Islet precursor cell (in vitro differentiated cells): ENCODE measurements at places on chromosomes 2 and 18.

DNA sequence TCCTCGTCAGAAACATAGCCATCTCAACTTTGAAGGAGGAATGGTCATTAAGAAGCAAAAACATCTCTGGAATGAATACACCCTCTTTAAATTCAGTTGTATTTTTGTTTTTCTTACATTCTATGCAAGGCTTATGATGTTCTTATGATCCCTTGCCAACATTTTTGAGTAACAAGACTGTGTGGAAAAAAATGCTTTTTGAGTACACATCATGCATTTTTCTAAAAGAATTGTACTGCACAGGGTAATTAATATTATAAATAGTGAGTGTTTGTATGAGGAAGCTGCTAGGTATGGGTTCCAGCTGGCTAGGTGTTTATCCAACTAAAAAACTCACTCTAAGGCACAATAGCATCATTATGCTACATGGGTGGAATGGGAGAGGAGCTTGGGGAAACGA, 59.0 kb upstream of the SPATS2L start:
- DNase-seq = no peak

- no peak for DNase-seq
Observed at GRCh38 chr2:53051157-53051556, 716.4 kb upstream of the CHAC2 start.

DNA sequence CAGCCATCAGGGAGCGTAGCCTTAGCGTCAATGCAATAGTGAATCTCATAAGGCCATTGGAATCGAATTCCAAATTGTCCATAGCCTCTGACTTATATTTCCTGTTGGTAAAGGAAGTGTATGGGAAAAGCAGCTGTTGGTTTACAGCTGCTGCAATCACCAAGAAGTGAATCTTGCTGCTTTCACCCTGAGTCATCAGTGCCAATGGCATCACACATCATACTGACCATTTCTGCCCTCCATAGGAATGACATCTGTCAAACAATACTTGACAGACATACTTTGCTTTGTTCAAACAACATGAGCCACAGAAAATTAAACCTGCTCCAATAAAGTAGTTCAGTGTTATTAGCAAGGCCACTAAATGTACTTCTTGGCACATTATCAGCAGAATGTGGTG, 111.2 kb upstream of the KLHL29 start:
- no peak for DNase-seq

DNA sequence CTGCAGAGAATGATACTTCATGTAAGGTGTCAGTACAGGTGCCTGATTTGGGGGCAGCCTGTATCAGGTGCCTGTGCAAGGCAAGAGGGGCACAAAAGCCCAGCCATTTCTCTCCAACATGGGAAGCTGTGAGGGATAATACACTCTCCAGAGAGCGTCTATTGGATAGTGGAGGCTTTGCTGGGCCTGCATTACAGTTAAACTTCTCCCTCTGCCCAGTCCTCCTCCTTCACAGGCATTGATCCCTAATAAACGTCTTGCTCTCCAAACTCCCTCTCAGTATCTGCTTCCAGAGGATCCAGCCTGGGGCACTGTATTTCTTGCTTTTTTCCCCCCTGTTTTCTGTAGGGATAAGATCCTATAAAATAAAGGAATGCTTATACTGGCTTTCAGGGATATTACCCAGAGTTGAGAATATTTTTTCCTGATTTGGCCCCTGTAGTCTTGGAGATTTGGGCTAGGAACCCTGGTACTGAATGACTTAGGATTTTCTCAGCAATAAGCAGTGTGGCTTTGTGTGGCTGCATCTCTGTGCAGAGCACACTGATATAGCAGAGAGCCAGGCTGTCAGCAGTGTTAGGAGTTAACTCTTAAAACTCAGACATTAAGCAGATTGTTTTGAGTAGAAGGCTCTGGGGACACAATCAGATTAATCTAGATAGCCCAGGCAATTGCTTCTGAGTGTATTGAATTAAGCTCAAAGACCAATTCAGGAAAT, 330.6 kb downstream of the CYRIA start:
- no peak for DNase-seq

- peak; percentile 44 for DNase-seq
Observed at GRCh38 chr2:238702276-238703052, 145.4 kb upstream of the TWIST2 start.

- DNase-seq = no peak
Observed at GRCh38 chr2:60336442-60337141, 216.9 kb downstream of the BCL11A start.

DNA sequence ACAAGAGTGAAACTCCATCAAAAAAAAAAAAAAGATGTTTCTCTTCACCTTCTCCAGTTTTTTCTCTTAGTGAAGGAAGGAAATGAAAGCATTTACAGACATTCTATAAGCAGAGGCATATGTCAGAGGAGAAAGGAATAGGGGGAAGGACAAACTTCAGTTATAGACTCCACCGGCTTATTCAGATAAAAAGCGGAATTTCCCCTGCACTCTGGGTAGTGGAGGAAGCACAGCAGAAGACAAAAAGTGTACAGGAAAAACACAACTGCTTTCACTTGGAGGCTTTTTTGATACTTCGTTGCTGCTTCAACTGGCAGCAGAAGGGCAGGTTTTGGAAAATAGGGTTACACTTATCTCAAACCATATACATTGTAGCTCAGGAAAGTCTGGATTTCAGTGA, 3.2 kb upstream of the MGAT4A start:
- no peak for DNase-seq

GRCh38 chr18:22465859-22466457, 48.2 kb upstream of the CTAGE1 start:
- peak; percentile 89 for DNase-seq

DNA sequence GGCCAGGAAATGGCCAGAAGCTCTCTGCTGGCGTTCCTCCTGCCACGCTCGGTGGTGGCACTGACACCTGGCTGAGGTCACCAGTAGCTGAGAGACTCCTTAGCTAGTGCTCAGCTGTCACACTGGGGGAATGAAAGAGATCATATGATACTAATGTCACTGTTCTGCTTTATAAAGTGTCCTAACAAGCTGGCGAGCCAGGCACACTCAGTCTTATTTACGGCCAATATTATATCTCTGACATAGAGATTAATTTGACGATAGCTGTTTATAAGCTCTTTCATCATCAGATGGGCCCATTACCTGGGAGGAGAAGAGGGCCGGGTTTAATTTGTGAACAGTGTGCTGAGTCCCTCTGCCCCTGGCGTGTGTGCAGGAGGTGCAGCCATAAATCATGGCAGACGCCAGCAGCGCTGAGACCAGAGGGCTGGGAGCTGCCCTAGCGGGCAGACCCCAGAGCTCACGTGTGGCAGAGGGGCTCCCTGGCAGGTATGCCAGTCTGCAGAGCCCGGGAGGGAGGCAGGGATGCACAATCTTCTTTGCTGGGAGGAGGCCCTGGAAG, 246.5 kb downstream of the HAUS1 start:
- no peak for DNase-seq

DNA sequence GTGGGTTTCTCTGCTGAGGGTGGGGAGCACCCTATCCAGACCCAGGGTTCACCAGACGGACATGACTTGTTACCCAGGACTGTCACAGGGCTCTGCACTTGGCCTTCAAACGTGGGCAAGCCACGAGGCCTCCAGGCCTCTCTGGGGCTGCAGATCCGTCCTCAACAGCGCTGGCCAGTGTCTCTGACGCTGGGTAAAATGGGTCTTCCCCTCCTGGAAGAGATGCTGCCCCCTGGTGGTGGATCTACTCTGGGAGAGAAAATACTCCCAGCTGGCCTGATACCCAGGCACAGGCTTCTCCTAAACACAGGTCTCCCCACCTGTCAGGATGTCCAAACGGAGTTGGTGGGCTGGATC, 3.7 kb downstream of the GPR17 start:
- DNase-seq = peak; percentile 91
